ENCODE measurements at places on chromosomes 16 and 17.
A peak's percentile ranks its signal among the peaks of the same experiment; 100 is the strongest.

DNA sequence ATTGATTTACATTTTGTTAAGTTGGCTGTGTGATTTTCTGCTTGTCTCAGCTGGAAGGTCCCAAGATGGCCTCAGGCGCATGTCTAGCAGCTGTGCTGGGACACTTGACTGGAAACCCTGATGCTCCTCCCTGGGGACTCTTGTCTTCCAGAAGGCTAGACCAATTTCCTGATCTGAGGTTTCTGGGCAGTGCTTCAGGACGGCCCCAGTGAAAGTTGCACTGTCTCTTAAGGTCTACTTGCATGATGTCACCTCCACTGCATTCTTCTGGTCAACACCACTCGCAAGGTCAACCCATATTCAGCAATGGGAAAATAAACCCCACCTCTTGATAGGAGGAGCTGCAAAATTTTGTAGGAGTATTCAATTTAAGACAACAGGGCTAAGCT, 116.0 kb downstream of the SALL1 start:
- no peak for DNase-seq

DNA sequence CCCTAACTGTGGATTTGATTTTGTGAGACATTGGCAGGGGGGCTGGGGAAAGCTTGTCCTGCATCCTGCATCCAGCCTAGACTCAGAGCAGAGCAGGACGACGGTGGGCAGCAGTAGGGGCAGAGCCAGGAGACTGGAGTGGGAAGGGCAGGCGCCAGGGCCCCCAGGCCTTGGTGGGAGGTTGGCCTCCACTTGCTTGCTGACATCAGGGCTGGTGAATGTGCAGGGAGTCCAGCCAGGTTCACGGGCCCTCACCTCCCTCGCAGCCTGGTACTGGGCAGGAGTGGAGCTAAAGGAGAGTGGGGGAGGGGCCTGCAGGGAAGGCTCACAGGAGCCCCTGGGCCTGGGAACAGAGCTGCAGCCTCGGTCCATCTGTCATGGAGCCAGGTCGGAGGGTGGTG, 2.2 kb upstream of the SMTNL2 start:
- no peak for DNase-seq

DNA sequence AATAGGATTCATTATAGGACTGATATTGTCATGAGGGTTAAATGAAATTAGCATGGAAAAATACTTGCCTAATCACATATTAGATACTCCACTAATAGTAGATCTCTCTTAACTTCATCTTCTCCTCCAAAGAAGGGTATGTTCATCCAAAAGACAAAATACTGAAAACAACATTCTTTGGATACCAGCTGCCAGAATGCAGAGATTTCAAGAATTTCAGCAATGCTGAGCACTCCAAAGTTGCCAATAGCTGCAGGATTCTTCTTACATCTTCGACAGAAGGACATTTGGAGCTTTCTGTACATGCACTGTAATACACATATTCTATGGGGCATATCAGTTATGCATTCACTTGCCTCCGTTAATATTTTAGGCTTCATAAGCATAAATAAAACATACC, 436.5 kb downstream of the HAPSTR1 start:
- DNase-seq: no peak

DNA sequence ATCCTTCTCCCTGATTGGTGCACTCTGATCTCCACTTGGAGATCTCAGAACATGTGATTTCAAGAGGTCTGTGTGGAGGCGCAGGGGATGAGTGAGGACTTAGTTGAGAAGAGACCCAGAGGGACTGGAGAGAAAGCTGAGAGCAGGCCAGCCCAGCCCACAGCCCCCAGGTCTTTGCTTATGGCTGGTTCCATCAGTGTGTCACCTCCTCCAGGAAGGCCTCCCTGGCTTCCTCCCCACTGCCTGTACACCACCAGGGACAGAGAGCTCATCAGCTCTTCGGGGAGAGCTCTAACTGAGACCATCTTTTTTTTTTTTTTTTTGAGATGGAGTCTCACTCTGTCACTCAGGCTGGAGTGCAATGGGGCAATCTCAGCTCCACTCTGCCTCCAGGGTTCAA, 3.4 kb downstream of the P2RX1 start:
- no peak for DNase-seq

GRCh38 chr17:44216173-44216572, 3.3 kb downstream of the UBTF start:
- no peak for DNase-seq

DNA sequence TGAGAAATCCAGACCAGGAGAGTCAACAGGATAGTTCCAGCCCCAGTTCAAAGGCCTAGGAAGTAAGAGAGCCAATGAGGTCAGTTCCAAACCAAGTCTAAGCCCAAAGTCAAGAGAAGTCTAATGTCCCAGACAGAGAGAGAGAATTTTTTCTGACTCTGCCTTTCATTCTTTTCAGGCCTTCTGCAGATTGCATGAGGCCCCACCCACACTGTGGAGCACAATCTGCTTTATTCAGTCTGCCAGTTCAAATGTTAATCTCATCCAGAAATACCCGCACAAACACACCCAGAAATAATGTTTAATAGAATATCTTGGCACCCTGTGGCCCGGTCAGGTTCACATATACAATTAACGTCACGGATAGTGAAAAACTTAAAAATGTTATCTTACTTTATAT, 962.4 kb upstream of the SOX9 start:
- DNase-seq: no peak

GRCh38 chr17:42163696-42164407, 9.1 kb upstream of the RAB5C start:
- DNase-seq: no peak

GRCh38 chr17:8126491-8127066, 2.7 kb upstream of the HES7 start:
- DNase-seq: peak; percentile 55

- DNase-seq: no peak
These were observed 1.7 kb upstream of the TMEM256 start for GRCh38 chr17:7405350-7406234.

GRCh38 chr17:36213695-36214094, 2.8 kb downstream of the CCL4L2 start:
- no peak for DNase-seq

- no peak for DNase-seq
These were observed 439.3 kb upstream of the GOT2 start for GRCh38 chr16:59173408-59173831.

DNA sequence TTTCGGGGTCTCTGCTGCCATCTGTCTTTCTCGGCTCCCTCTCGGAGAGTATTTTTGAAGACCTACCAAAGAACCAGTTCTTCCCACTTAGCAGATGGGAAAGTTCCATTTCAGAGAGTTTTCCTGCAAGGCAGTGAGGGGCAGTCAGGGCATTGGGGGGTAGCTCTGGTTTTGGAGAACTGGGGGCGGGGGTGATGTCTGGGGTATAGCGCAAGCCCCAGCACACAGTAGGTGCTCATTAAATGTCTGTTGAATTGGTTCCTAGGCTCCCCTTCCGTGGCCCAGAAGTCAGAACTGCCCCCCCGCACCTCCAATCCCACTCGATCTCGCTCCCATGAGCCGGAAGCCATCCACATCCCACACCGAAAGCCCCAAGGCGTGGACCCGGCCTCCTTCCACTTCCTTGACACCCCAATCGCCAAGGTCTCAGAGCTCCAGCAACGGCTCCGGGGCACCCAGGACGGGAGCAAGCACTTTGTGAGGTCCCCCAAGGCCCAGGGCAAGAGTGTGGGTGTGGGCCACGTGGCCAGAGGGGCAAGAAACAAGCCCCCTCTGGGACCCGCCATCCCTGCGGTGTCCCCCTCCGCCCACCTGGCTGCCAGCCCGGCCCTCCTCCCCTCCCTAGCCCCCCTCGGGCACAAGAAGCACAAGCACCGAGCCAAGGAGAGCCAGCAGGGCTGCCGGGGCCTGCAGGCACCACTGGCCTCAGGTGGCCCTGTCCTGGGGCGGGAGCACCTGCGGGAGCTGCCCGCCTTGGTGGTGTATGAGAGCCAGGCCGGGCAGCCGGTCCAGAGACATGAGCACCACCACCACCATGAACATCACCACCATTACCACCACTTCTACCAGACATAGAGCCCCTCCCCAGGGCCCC, 47.9 kb downstream of the SNX20 start:
- DNase-seq: no peak

- DNase-seq: peak; percentile 31
These were observed 32.9 kb downstream of the CPSF4L start for GRCh38 chr17:73228748-73229236.

DNA sequence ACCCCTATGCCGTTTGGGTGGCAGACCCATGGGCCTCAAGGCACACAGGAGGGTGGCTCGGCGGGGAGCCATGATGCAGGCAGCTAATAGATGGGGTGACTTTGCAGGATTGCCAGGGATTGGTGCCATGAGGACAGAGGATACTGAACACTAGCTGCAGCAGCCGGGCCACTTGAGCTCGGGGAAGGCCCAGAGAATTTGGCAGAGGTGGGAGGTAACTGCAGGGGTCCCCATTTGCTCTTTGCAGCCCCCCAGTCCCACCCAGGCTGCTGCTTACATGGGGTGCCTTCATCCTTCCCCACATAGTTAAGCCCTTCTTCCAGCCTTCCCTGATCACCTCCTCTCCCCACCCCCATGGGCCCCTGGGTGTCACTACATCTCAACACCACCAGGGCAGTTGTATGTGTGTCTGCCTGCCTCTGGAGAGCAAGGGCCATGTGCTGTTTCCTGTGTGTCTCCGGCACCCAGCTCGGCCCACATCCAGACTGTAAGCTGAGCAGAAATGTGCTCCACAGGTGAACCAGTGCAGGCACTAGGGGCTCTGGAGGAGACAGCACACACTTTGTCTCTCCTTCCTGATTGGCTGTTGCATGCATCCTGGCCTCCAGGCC, 52.0 kb downstream of the SREBF1 start:
- DNase-seq: peak; percentile 26

- no peak for DNase-seq
These were observed 10.0 kb upstream of the SRRM2 start for GRCh38 chr16:2742323-2743006.

GRCh38 chr17:10612957-10613744, 44.0 kb downstream of the MYH3 start:
- DNase-seq: no peak

DNA sequence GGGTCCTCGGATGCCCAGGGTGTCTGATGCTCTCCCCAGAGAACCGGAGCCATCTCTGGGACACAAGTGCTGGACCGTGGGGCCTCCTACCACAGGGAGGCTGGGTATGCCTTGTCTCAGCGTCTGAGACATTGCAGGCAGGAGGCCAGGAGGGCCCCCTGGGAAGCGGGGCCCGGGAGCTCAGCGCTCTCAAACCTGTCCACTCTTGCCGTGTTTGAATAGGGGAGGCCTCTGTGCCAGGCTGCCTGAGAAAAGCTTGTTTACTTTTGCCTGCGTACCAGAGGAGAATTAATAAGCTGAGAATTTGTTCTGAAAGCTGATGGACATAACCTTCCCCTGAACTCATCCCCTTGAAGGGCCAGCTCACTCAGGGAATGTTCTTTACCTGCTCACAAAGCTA, 163.8 kb downstream of the NTN1 start:
- DNase-seq: no peak

DNA sequence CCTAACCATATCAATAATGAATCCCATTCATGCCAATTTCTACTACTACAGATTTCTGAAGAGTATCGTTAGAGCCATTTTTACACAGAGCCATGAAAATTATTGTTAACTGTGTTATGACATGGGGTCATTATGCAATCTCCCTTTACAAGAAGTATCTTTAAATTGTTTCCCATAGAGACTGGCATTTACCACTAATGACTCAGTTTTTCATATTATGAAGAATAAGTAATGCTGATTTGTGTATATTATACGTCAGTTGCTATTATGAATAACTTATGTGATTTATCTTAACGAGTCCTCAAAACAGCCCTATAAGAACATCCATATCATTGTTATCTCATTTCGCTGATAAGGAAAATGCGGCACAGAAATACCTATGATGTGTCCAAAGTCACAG, 173.8 kb downstream of the KCNJ2 start:
- DNase-seq: no peak

DNA sequence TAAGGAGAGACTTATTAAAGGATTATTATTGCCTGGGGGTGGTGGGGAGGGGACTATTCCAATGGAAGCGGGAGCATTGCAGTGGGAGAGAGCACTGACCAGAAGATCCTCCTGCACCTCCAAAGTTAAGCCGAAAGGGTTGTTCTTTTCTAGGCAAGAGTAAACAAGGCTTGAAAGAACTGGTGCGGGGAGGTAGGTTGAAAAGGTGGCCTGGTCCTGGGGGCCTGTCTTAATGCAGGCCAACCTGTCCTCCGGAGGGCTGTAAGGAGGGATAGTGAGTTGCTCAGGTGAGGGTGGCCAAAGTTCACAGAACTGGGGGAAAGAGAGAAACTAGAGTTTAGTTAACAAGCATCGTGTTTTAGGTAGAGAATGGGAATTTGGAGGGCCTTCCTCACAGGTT, 65.3 kb downstream of the RAB11FIP4 start:
- no peak for DNase-seq

- no peak for DNase-seq
These were observed 12.2 kb upstream of the AKTIP start for GRCh38 chr16:53515259-53515658.

GRCh38 chr17:45200701-45201100, 21.0 kb upstream of the FMNL1 start:
- no peak for DNase-seq

DNA sequence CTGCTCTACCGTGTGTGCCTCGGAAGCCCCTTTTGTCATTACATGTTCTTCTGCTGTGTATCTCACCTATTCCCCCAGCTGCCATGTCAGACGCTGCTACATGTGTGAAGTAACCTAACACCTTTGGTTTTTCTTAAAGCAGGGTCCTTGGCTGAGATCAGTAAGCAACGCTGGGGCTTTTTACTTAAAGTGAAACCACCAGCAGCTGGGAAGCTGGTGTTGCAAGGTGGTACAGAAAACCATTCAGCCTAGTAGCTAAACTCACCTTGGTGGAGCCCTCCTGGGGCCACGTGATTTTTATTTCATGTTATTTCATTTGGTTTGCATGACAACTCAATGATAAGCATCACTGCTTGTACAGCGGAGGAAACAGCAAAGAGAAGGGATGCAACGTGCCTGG, 62.6 kb downstream of the PLCG2 start:
- DNase-seq: no peak

GRCh38 chr16:22670551-22671041, 143.4 kb upstream of the HS3ST2 start:
- no peak for DNase-seq

GRCh38 chr17:38735161-38735997, 5.2 kb downstream of the CISD3 start:
- peak; percentile 32 for DNase-seq
